ENCODE measurements at places on chromosomes 1 and 21.

DNA sequence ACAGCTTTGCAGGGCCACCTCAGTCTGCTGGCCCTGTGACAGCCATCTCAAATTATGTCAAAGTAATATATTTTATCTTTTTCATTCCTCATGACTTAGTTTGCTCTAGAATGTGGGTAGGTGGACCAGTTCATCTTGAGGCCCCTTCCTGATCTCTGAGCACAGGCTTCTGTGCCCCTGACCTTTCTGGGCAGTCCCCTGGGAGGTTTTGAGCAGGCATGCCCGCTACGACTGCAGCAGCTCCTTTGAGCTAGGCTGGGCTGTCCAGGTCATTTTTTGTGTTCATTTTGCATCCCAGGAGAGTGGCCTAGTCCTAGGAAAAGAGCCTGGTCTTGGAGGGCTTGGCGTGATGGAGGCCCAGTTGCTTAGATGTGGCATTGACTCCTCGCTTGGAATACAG is 42.7 kb downstream of the EIF2D start:
- no peak for DNase-seq

DNA sequence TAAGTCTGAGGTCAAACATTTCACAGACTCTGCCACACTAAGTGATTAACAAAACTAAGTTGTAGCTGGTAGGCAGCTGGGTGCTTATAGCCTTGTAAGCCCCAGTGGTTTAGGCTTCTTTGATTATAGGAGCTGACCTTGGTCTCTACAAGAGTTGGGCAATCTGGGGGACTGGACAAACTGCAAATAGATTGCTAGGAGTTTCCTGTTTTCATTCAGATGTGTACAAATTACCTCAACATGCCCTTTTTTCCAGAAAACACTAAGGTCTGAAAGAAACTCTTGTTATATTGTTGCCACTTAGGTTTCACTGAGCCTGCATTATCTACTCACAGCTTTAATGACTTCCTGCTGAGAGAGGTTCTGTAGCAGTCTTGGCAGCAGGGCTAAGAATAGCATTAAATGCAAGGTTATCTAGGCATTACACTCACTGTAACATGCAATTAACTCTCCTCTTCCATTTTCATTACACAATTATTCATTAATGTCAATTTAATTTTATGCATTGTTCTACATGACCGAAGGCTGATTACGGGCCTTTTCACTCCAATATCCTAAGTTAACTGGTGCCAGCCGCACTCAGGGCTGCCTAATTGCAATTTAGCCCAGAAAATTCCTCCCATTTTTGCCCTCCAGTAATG is 314.0 kb downstream of the LMO4 start:
- no peak for DNase-seq

GRCh38 chr1:2528966-2529783 is 888 bp downstream of the HES5 start:
- no peak for DNase-seq

DNA sequence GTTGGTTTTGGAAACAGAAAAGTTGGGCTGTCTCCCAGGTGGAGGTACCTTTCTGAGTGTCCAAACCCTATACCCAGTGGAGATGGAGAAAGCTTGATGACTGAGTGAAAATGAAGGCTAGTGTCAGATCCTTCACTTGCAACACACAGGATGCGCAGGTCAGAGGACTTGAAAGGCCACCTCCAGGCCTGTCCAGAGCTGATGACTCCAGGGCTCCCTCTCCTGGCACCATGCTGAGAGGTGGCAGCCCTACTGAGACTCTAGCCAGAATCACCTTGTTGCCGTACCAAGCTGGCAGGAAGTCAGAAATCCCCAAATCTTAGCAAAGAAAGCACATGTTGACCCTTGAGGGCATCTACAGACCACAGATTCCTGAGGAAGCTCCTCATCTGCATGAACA is 16.4 kb downstream of the KNCN start:
- no peak for DNase-seq

DNA sequence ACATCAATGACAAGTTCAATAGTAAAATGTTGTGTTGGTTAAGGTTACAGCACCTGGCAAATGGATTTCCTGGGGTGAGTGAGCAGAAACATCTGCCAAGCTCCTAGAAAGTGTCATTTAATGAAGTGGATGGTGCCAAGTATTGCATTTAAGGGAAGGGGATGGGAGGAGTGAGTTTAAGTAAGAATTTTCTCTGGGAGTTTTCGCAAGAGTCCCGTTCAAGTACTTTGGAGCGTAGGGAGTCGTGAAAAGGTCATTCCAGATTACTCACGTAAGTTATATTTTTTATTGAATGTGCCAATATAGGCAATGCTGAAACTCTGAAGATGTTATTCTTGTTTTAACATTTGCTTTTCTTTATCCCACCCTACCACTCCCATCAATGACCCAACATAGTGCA is 117.4 kb upstream of the RAB3GAP2 start:
- no peak for DNase-seq

DNA sequence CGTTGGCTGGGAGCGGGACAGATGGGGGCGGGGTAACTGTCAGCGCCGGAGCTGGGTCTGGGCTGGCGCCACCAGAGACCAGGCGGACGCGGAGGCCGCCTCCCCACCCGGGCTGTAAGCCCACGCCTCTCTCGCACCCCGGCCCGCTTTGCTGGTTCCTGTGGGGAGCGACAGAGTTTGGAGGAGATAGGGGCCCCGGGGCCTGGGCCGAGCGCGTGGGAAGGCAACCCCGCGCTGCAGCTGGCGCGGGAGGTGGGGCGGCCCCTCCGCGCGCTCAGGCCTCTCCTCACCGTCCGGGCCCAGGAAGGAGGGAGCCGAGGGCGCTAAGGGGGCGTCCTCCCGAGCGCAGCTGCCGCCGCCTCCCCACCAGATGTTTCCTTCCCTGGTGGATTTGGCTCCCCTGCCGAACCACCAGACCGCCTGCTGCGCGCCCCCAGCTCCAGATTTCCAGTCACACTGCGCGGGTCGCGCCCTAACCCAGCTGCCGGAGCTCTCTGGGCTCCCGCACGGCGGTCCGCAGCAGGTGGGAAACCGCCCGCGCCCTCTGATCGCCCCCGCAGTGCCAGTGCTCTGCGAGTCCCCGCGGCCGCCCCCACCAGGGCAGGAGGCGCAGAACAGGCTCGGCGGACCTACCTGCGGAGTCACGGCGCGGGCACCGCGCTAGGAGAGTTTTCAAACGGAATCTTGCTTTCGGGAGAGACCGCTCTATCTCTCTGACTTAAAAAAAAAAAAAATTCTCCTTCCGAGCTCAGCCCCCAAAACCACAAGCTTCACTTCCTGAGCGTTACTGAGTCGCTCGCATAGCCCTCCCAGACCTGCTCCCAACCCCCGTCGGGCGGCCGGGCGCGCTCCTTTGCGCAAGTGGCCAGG is 1.1 kb downstream of the GFI1 start:
- no peak for DNase-seq

GRCh38 chr1:212228591-212229119 is 56.6 kb upstream of the PPP2R5A start:
- DNase-seq = no peak

DNA sequence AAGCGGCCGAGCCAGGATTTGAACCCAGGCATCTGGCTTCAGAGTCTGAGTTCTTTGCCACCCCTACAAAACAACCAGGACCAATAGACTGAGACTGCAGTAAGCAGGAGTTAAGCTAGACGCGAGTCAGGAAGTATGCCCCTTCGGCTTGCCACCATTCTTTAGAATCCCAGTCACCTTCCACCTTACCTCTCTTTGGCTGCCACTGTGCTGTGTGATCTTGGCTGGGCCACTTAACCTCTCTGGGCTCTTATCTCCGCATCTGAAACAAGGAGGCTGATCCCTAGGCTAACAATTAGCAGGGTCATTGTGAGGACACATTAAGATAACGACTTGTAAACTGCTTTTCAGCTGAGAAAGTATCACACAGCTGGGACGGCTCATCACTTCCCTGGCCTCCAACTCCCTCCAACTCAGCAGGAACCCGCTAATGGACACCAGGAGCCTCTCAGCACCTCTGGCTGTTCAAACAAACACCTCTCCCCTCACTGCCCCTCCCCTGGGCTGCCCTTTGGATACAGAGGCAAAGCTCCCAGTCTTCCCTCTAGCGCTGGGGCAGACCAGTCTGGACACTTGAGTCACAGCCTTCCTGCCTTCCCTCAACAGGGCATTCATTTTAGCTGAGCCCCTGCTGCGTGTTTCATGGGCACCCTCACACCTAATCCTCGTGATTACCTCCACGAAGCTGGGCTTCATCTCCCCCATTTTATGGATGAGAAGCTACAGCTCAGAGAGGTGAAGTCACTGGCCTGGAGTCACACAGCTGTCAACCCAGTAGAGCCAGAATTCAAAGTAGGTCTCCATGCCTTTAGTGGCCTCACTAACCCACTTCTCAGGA is 83.2 kb downstream of the CAMK2N1 start:
- DNase-seq = no peak

DNA sequence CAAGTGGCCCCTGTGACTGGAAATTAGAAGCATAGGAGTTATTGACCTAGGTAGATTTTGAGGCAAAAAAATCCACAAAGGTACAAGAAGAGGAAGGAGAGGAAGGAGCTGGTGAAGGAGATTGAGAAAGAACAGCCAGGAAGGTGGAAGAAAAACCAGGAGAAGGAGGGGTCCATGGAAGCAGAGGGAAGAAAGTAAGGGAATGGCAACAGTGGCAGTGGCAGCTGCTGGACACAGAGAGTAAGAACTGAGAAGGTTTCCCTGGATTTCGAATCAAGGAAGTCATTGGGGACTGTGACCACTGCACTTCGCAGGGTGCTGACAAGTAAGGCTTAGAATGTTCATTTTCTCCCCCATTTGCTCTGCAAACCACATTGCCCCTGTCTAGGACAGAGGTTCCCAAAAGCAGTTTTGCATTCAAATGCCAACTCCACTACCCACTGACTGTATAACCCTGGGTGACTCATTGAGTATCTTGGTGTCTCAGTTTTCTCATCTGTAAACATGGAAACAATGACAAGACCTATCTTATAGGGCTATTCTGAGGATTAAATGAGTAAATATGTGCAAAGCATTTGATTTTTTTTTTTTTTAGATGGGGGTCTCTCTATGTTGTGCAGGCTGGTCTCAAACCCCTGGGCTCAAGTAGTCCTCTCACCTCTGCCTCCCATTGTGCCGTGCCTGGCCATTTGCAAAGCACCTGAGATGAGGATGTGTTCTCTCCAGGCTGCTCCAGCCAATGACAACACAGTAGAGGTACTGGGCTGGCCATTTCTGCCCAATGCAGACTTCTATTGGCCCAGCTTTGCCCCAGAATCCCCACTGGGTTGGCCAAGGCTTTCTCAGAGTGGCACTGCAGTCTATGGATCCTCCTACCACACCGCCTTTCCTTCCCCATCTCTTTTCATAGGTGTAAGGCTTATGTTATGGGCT is 9.3 kb upstream of the CAPN2 start:
- no peak for DNase-seq

- no peak for DNase-seq
These were observed 4.0 kb downstream of the AMPD2 start for GRCh38 chr1:109623601-109624161.

- DNase-seq = no peak
These were observed 4.5 kb downstream of the PADI1 start for GRCh38 chr1:17209430-17209829.

DNA sequence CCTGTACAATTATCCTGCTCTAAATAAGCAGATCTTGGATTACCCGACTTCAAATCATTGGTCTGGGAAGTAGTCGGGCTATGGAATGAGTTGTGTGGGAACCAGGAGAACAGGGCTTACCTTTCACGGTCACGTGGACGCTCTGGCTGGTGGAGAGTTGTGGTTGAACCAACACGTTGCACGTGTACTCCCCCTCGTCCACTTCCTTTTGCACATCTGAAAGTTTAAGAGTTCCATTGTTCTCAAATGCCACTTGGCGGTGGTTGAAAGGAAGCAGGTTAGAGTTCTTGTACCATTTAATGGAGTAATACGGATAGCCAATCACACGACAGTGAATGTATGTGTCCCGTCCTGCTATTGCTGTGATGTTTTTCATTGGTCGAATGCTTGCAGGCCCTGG is 470.7 kb downstream of the PCP4 start:
- no peak for DNase-seq

GRCh38 chr1:6612641-6613360 is 730 bp upstream of the PHF13 start:
- DNase-seq = no peak

GRCh38 chr1:22884806-22885530 is 87.7 kb downstream of the LACTBL1 start:
- no peak for DNase-seq

GRCh38 chr1:25676488-25676887 is 59.9 kb downstream of the MAN1C1 start:
- peak; percentile 30 for DNase-seq

GRCh38 chr1:160534823-160535605 is 12.0 kb upstream of the SLAMF6 start:
- DNase-seq = no peak

DNA sequence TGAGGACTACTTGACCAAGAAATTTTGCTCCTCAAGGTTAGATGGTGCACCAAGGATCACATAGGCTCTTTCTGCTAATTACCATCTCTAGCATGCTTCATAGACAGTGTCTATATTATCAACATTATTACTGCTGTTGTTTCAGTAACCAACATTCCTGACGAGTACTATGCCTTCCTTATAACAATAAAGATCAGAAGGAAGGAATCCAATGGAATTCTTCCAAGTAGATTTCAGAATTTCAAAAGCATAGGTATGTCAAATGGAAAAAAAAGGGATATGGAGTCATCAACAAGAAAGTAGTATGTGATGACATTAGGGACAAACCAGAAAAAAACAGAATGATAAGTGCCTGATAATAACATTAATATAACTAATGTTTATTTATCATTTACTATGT is 39.6 kb upstream of the LPGAT1 start:
- DNase-seq = no peak

- no peak for DNase-seq
These were observed 24.0 kb upstream of the DENND1B start for GRCh38 chr1:197799271-197799670.

- DNase-seq = no peak
These were observed 48.0 kb downstream of the ACTN2 start for GRCh38 chr1:236734141-236734765.

- DNase-seq = no peak
These were observed 35.6 kb upstream of the ERG start for GRCh38 chr21:38533887-38534286.

- no peak for DNase-seq
These were observed 10.7 kb upstream of the IFNAR1 start for GRCh38 chr21:33314111-33314510.

- no peak for DNase-seq
These were observed 31.9 kb upstream of the LHX4 start for GRCh38 chr1:180198196-180198595.

- DNase-seq = no peak
These were observed 670.7 kb upstream of the CXADR start for GRCh38 chr21:16841975-16842695.

GRCh38 chr1:181097242-181097641 is 8.7 kb downstream of the IER5 start:
- DNase-seq = no peak

DNA sequence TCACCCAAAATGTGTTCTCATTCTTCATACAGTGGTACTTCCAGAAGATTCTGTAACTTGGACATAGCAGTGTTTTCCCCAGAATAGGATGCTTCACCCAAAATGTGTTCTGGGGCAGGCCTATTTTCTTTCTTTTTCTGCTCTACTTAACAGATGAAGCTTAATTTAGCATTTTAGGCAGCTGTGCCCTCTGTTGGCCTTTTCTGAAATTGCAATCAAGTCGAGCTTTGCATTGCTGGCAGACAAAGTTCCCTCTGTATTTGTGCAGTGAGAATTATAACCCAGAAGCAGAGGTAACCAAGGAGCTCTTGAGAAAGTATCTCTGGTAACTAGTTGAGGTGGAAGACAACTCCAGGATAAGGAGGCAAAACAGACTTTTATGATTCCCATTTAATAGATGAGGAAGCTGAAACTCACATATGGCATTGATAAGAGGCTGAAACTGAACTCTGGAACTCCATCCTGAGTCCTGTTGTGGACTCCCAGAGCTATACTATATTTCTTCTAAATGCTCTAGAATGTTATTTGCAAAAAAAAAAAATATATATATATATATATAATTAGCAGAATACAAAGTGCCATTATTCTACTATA is 50.3 kb upstream of the L1TD1 start:
- DNase-seq = no peak

Data from NCI-H2081 treated with DMSO at 0.1 percent for 48 hours (cell line).